ENCODE measurements at places on chromosomes 1 and 21.

GRCh38 chr1:167054946-167055630, 35.1 kb downstream of the GPA33 start:
- DNase-seq, result no peak

GRCh38 chr1:195462646-195463045, 1145.6 kb downstream of the KCNT2 start:
- no peak for DNase-seq

DNA sequence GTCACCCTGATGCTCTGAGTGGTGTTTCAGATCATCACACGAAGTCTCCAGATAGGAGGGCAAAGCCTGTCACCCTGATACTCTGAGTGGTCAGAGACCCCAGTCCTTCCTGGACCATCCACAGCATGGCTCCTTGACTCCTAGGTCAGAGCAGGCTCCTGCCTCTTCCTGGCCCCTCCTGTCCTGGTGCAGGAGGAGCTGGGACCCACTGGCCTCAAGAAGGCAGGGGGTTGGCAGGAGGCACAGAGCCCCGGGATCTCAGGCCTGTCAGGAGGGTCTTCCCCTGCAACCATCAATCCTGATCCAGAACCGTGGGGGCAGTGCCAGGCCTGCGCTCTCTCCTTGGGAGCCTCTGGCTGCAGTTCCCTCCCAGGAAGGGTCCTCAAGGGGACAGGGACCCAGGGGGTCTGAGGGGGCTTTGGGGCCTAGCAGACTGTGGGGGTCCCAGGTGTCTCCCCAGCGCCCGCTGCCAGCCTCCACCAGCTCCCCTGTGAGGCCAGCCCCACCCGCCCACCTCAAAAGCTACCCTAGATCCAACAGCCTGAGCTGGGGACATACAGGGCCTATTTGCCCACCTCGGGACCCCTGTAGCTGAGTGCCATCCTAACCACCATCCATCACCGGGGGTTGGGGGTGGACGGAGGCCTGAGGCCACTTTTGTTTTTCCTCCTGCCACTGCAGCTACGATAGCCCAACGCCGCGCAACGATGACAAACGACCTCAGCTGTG, 27.5 kb downstream of the COL6A1 start:
- no peak for DNase-seq

DNA sequence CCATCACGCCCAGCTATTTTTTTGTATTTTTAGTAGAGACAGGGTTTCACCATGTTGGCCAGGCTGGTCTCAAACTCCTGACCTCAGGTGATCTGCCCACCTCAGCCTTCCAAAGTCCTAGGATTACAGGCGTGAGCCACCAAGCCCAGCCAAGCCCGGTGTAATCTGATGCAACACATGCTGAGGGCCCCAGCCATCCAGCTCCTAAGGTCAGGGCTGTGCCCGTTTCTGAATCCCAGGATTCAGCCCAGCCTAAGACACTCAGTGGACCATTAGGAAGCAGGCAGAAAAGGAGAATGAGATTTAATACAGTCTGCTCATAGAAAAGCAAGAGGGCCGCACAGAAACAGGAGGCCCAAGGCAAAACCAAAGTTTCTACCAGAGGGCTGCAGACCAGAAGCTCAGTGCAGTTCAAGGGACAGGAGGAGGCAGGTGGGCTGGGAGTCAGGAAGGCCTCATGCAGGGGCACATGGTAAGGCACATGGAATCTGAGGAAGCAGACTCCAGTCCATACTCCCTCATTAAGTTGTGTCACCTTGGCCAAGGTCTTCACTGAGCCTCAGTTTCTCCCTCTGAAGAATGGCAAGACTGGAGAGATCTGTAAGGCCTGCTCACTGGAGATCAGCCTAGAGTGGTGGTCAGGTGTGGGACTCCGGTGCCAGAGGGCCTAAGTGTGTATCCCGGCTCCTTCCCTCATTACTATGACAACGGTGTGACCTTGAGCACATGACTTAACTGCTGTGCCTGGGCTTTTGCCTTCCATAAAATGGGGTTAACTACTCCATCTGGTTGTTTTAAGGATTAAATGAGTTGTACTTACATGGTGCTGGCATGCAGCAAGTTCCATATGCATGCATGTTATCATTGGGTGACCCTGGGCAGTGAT, 2.4 kb upstream of the ADAM15 start:
- no peak for DNase-seq

GRCh38 chr21:33980276-33980916, 64.8 kb upstream of the ATP5PO start:
- no peak for DNase-seq

DNA sequence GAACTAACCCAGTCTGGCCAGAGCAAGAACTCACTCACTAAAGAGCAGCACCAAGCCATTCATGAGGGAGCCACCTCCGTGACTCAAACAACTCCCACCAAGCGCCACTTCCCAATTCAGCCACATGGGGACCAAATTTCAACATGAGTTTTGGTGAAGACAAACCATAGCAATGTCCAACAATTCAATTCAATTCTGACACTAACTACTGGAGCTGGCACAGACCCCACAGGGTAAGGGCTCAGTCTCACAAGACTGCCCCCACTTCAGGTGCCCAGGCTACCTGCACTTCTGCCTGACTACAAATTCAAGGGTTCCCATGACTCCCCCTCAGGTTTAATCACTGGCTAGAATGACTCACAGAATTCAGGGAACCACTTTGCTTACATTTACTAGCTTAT, 48.8 kb upstream of the RAP1A start:
- DNase-seq, result no peak
